Activated CD4-positive, alpha-beta T cell treated with anti-CD3 and anti-CD28 coated beads for 4 hours (primary cell): ENCODE measurements at places on chromosomes 13 and 19.

DNA sequence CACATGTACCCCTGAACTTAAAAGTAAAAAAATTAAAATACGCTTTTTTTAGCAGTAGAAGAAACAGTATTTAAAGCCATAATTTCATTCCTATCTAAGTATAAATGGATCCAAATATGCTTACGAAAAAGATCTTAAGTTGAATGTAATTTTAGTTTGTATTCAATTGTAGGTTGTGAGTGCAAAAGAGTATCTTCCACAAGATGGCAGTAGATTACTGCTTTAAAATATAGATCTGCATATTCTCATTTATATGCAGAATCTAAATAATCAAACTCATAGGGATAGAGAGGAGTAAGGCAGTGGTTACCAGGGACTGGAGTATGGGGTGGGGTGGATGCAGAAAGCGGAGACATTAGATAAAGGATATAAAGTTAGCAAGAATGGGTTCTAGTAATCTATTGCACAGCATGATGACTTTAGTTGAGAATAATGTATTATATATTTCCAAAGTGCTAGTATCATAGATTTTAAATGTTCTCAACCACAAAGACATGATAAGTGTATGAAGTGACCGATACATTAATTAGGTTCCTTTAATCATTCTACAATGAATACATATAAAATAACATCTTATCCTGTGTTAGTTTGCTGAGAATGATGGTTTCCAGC is 14.2 kb downstream of the OR7A17 start:
- no peak for DNase-seq

- DNase-seq, result no peak
Observed at GRCh38 chr13:33016414-33017322, at the start of gene KL. KL (plus strand) TSS chr13:33016423; CDS start chr13:33016441, 18 bp downstream.

DNA sequence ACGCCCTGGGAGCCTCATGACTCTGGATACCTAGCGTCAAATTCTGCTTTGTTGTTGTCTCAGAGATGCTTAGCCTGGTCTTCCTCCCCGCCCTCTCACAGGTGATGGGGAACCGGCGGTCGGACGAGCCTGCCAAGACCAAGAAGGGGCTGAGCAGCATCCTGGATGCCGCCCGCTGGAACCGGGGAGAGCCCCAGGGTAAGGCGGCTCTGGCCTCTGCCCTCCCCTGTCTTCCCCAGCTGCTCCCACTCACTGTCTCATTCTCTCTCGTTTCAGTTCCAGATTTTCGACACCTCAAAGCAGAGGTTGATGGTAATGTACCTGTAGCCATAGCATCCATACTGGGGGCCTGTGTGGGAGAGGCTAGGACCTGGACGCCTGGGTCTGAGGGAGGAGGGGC is 11.4 kb downstream of the ARHGEF1 start:
- DNase-seq, result no peak

GRCh38 chr13:71624653-71625600 is 242.1 kb downstream of the DACH1 start:
- DNase-seq, result no peak

GRCh38 chr13:90154311-90154960 is 1193.1 kb upstream of the MIR17HG start:
- DNase-seq, result no peak

GRCh38 chr13:40665126-40666044 is 1.1 kb downstream of the FOXO1 start:
- DNase-seq, result peak; percentile 56

- DNase-seq, result no peak
Observed at GRCh38 chr19:15584095-15584494, 30.9 kb upstream of the CYP4F8 start.

GRCh38 chr13:100845128-100845757 is 170.6 kb upstream of the TMTC4 start:
- DNase-seq, result no peak

DNA sequence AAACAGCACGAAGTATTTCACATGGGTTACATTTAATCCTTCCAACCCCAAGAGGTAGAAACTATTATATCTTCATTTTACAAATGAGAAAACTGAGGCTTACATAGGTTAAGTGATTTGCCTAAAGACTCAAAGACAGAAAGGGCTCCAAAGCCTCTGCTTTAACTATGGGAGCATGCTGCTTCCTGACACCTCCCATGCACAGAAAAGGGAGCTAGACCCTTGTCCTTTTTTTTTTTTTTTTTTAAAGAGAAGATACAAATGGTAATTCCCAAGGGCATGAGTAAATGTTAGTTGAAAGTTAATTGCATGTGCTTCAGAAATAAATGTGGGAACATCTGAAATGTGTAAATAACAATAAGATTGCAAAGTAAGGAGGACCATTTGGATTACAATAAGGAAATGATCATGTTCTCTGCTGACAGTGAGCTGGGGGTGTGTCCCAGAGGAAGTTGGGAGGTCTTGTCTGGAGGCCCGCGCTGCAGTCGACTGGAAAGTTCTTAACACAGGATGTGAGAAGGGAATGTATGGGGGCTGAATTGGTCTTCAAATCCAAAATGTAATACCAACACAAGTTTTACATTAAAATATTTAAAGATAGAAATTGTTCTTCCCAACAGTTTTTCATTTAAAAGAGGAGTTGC is 500.3 kb downstream of the KLF12 start:
- DNase-seq, result no peak

DNA sequence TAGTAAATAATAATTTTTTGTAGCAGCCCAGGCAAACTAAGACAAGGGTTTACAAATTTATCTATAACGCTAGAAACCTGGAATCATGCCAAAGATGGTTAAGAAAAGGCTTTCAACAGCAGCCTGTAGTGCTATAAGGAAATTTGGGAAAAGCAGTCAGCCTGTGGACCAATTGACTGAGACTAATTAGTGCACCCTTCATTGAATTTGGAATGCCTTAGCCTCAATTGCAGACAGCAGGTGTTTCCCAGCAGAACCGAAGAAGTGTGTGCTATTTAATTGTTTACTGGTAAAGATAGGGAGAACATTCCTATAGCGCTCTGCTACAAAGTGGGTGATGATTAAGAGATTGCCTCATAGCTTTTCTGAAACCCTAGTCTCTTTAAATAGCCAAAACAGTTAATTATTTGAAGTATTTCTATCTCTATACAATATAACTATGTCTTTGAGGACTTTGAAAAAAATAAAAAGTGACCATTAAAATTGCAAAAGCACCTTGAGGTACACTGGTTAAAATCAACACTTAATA is 1884.3 kb upstream of the PCDH20 start:
- DNase-seq, result no peak

GRCh38 chr19:41309180-41310032 is 566 bp upstream of the CCDC97 start:
- DNase-seq, result no peak
